ENCODE measurements at places on chromosomes 7 and 10.
A peak's percentile ranks its signal among the peaks of the same experiment; 100 is the strongest.

DNA sequence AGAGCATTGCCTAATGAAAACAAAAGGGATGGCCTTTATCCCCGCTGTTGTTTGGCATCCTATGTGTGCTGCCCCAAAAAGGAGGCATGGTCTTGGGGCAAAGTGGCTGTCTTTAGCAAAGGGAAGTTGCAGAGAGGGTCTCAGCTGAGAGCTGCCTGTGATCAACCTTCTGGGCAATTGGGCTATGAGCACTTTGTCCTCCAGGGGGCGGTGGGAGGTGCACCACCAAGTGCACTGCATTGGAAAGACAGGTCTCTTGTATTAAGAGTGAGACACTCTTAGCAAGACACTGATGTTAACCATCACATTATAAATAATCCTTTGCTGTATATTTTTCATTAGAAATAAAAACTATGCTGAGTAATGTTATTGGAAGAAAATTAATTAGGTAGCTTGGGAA lies 314.8 kb downstream of the POM121L12 start:
- DNase-seq: peak; percentile 63

GRCh38 chr10:4262870-4263600 lies 478.0 kb upstream of the KLF6 start:
- peak; percentile 41 for DNase-seq

DNA sequence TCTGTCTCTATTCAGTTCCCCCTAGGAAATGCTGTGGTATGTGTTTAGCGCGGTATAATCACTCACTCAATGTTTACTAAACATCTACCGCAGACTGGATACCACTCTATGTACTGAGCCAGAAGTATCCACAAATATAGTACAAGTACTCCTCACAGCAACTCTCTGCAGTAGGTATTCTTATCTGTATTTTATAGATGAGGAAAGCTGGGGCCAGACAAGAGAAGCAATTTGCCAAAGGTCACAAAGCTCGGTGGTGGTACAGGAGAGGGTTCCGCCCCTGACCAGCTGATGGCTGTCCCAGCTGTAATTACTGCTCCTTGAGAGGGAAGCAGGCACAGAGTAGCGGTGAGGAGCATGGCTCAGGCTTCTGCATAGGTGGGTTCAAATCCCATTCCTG lies 184.1 kb downstream of the DOCK4 start:
- no peak for DNase-seq

DNA sequence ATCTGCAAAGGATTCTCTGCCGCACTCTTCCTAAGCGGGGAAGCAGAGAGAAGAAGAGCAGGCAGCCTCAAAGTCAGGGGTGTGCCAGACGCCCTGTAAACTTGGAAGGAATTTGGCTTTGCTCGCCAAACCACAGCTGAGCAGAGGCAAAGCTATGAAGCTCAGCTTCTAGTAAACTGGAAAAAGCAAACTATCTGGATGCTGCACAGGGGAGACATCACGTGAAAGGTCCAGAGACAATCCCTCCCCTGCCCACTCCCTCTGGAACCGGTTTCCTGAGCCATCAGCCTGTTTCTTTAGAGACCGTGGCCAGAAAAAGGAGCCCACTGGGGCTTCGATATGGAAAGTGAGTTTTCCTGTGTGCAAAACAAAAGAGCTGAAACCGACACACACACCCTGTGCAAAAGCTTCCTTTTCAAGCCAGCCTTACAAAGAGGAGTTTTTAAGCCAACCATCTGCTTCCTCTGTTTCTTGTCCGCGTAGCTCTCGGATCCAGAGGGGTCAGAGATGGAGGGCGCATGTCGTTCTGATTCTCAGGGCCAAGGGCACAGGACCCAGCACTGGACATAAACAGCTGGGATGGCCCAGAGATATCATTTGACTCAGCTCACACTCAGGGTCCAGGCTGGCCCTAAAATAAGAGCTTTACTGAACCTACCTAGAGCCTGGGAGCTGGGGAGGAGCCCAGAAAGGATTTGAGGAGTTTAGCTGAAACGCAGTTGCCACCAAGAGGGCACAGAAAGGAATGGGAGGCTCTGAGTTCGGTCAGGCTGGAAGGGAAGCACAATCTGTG lies 58.2 kb upstream of the DNAAF5 start:
- no peak for DNase-seq

- DNase-seq: no peak
These were observed 70.5 kb downstream of the AOAH start for GRCh38 chr7:36653663-36654355.

- no peak for DNase-seq
These were observed 554 bp downstream of the FRA10AC1 start for GRCh38 chr10:93701866-93702209.

GRCh38 chr7:158649279-158649678 lies 55.3 kb downstream of the NCAPG2 start:
- peak; percentile 16 for DNase-seq

DNA sequence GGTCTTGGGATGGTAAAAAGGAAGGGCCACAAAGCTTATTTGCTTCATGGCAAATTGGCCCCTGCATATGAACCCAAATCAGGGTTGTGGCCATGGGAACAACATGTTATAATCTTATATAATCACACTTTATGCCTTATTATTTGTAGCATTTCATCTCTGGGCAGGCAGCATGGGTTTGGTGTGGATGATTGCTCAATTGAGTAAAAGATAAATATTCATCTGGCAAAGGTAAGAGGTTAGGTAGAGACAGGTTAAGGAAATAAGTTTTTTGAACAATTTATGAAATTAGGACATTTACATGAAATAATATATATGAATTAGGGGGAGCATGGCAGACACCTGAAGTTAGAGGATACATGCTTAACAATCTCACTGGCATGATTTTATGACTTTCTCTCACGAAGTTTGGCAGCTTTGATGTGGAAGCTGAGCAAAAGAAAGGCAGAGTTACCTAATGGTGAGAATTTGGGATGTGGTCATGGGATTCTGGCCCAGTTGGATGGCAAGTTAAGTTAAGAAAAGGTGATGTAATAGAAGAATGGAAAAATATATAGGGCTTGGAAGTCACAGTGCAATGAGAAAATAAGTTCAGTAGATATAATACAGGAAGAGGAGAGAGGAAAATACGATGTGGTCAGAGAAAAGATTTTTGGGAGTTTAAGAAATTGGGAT lies 88.1 kb upstream of the FAM3C start:
- DNase-seq: no peak

- DNase-seq: peak; percentile 62
These were observed 1212.8 kb downstream of the REEP3 start for GRCh38 chr10:64733980-64734379.

DNA sequence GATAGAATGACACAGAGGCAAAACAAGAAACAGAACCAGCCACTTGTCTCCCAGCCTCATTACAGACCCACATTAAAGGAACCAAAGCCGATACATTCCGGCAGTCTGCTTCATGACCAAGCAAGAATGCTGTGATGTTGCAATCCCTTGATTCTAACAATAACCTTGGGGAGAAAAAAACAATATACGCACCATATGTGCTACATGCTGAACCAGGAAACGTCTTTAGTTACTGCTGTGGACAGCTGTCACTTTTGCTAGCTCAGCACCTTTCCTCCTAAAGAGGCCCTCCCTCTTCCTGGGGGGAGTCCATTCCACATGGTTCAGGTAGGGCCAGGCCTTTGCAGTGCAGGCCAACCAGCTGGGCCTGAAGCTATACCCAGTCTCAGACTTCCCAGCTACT lies 79.1 kb downstream of the PRTFDC1 start:
- peak; percentile 71 for DNase-seq

GRCh38 chr10:68106656-68107055 lies 2.6 kb upstream of the MYPN start:
- DNase-seq: no peak

- no peak for DNase-seq
These were observed 25.4 kb downstream of the PDGFA start for GRCh38 chr7:494259-494687.

DNA sequence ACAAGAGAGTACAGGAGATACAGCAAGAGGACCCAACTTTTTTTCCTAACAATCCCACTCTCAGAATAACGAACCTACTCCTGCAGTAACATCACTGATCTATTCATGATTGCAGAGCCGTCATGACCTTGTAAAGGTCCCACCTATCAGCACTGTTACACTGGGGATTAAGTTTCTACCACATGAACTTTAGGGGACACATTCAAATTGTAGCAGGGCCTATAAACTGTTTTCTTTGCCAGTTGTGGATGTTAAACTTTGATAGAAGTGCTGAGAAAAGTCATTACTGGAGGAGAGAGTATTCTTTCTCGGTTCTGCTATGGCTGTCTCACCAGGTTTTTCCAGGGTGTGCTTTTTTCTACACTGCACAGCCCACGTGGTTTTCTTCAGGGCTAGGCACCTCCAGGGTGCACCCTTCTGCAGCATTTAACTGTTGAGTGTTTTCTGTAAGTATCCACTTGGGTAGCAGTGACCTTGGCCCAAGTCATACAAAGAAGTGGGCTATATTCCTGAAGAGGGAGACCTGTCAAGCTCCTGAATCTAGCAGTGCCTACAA lies 131.6 kb upstream of the AHR start:
- DNase-seq: no peak

DNA sequence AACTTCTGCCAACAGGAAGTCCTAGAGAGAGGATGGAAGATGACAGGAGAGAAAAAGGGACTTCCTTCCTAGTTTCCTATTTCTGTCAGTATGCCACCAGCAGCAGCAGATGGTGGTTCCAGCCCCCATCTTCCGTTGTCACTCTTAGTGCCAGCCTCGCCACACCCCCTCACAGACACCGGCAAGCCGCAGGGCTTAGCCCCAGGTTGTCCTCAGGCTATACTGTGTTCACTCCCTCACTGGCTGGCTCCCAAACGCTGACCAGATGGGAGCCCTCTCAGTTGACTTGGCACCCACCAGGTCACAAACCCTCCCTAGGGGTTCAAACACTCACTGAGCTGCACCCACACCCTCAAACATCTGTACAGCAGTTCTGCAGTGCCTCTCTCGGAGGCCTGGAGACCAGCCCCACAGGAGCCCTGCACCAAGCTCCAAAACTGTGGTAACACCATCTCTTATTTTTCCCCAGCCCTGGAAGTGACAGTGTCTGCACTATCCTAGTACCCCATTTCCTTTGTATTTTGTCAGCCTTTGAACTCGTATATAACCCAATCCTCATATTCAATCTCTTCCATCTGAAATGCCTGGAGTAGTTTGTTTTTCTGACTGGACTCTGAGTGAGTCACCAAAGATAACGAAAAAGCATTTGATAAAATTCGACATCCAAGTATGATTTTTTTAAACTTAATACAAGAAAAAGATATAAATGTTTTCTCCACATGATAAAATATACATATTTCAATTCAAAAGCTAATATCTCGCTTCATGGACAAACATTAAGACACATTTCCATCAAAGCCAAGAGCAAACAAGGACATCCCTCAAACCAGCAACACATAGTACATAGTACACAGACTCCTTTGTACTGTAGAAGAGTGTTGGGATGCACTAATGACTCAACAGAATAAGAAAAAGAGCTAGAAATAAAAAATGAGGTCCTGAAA lies 34.5 kb downstream of the SMURF1 start:
- DNase-seq: no peak

- DNase-seq: no peak
These were observed 158.0 kb downstream of the CAMK1D start for GRCh38 chr10:12507165-12507850.

- DNase-seq: peak; percentile 36
These were observed 165.8 kb downstream of the LRRC4 start for GRCh38 chr7:127865466-127865865.

DNA sequence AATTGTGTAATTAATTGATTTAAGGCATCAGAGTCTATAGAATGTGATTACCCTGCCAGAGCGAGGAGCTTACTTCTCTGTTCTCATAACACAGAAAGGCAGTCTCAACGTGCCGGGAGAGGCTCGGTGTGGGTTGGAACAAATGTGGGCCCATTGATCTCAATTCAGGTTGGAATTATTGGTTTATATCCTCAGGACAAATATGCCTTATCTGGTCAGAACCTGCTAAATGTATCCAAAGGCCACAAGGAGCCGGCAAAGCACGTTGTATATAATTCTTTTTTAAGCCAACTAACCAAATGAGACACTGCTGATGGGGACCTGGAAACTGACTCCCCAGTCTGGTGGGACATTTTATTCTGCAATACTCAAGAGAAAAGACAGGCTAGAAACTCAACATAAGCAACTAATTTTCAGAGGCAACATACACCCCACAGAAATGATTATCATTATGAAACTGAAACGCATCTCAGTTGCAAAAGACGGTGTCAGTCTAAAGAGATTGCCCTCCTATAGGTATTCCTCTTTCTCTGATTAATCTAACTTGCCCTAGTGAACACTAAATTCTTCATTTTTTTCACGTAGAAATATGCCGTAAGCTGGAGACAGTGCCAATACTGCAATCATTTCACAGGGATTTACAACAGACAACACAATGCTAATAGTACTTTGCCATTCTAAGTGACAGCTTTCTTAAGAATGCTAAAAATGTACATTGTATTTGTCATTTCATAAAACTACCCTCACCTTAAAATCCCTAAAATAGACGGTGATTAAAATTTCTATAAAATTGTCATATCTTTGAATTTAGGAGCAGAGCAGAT lies 9.4 kb downstream of the EBF3 start:
- DNase-seq: no peak

DNA sequence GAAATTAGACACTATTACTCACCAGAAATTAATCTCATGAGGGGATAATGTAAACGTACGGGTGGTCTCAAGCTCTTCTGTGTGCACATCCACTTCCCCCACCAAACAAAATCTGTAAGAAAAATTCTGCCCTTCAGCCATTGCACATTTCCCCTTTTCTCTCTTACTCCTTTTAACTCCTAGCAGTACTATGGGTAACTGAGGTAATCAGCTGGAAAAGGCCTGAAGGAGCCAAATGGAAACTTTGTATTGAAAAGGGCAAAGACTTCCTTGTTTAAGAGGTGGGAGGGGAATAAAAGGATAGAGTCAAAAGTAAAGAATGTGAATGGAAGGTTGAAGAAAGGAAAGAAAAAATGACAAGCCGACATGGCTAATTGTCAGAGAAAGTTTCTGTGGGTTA lies 273.8 kb downstream of the RNLS start:
- no peak for DNase-seq

DNA sequence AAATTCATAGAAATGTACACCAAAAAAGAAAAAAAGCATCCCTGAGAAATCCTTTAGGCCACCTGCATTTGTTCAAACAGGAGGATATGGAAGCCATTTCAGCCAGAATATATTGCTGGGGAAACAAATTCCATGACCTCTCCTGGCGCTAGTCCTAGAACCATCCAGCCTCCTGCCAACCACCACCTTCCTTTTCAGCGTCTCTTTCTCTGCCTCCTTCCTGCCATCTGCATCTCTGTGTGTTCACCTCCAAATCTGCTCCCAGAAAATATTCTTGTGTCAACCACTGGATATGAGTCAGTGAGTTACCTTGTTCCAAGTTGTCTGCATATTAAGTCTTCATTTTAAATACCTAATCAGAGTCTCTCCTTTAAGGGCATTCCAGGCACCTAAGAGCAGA lies 50.6 kb upstream of the NPY start:
- no peak for DNase-seq

GRCh38 chr10:116587878-116588591 lies 2.7 kb upstream of the PNLIPRP1 start:
- no peak for DNase-seq

DNA sequence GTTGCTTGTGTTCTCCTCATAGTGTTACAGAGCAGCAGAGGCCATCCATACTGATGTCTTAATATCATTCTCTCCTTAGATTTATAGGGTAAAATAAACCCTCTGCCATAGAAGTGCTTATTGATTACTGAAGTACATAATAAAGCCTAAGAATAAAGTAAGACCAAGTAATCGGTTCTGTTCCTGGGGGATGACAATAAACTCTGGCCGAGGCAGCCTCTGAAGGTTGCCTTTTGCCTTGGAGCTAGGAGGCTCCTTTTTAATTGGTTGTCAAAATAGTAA lies 711.6 kb upstream of the GALNT17 start:
- DNase-seq: no peak

GRCh38 chr7:2065528-2065927 lies 167.2 kb downstream of the MAD1L1 start:
- no peak for DNase-seq

Data from HT-29 (cell line).